CD4-positive, alpha-beta T cell treated with Interleukin-6 at 100 ng/mL for 8 hours (primary cell): ENCODE measurements at places on chromosomes 5 and 9.

DNA sequence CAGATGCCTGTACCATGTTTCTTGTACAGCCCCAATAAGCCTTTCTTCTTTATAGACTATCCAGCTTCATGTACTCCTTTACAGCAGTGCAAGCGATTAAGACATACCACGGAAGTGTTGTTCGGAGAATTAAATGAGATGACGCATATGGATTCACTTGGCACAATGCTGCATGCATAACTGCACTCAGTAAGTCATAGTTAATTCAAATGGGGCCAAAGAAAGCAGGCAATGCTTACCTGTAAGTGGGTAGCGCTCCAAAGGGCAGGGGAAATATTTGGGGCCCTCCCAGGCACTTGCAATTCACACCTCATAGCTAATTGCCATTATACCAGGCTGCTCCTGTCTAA, 7.7 kb upstream of the ADRA1B start:
- DNase-seq = no peak

- DNase-seq = no peak
Observed at GRCh38 chr5:174064171-174064570, 18.7 kb downstream of the NSG2 start.

- no peak for DNase-seq
Observed at GRCh38 chr5:38843665-38844064, 2.1 kb upstream of the OSMR start.

DNA sequence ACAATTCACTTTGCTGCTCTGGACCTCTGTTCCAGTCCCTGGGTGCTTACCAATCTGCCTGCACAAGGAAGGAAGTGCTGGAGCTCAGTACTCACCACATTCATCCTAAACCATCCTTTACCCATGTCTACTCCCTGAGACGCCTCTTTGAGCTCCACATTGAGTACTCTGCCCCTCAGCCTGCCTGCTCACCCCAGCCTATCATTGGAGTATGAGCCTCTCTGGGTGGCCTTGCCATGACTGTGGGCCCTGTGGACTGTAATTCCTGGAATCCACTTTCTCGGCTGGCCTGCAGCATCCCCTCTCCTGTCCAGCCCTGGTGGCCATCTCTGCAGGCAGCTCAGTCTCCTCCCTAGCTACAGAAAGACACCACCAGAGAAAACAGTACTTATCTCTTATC, 428.6 kb downstream of the SPOCK1 start:
- no peak for DNase-seq

GRCh38 chr9:136949817-136950655, 2.0 kb upstream of the LCN12 start:
- peak; percentile 97 for DNase-seq

GRCh38 chr5:169065400-169065799, 235.5 kb downstream of the SLIT3 start:
- DNase-seq = no peak

DNA sequence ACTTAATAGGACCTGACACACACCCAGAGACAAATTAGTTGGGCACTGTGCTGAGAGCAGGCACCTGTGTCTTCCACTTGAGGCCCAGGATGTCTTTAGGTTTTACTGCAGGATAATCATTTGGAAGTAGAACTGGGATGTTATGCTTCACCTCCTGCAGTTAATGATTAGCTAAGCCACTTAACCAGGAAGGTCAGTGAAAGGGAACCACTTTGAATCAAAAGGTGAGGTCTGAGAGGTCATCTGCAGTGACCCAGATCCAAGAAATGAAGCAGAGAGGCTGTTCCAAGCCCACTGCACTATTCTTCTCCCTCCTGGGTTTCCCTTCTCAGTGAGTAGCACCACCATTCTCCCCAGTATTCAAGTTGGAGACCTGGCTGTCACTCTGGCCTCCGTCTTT, 110.5 kb downstream of the SNX18 start:
- DNase-seq = no peak

DNA sequence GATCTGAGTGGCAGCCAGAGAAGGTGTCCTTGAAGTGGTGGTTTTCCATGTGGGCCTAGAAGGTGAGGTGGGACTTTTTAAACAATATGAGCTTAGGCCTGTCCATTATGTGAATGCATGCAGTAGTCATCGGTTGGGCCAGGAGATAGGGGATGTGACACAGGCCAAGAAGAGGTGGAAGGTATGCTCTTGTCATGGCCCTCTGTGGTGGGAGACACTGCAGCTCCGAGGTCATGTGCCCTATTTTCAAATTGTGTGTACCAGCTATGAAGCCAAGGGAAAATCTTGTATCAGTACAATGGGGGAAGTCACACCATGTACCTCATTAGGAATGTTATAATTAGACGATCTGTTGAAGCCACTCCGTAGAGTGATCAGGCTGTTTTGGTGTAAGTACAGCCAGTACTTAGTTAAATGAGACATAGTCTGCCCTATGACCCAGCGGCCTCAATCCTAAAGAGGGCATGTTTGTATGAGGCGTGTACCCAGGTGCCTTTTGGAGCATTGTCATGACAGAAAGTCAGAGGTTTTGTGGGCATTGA, 280.1 kb downstream of the MAST4 start:
- DNase-seq = no peak

DNA sequence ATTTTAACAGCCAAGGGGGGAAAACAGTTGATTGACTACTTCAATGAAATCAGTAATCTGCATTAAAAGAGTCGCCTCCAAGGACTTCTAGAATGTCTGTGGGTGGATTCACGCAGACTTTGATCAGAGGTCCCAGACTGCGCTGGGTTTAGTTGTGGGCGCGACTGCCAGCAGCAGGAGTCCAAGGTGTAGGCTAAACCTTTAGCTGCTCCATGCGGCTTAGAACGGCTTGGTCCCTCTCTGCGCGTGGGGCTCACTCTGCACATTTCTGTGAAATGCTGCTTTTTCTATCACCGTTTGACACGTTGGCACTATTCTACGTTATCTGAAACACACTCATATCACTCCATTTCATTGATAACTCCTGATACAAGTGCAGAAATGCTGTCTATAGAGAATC, 48.6 kb upstream of the IRX2 start:
- DNase-seq = no peak

DNA sequence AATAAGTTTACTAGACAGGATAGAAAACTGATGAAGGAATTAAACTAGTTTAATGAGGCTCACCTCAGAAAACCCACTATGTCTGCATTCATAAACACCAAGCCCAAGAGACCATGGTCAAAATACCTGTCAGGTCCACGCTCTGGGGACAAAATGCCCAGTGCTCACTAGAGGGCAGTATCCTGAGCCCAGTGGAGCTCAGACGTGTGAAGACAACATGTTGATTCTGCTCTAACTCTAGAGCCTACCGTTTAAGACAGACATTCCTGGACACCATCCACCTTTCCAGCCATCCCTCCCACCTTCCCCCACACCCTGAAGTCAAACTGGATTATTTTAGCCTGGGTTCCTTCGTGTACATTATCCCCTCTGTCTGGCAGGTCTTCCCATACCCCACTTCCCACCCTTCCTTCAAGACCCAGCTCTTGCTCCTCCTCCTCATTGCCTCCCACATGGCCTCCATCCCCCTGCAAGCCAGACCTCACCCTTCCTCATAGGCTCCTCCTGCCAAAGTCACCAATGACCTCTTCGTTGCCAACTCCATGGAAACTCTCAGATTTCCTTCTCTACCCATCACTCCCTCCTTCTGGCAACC, 142.3 kb upstream of the FSTL4 start:
- no peak for DNase-seq

- no peak for DNase-seq
Observed at GRCh38 chr5:179221196-179221876, 123.9 kb downstream of the ADAMTS2 start.

- DNase-seq = peak; percentile 72
Observed at GRCh38 chr5:151222790-151223446, 974 bp downstream of the CCDC69 start.

DNA sequence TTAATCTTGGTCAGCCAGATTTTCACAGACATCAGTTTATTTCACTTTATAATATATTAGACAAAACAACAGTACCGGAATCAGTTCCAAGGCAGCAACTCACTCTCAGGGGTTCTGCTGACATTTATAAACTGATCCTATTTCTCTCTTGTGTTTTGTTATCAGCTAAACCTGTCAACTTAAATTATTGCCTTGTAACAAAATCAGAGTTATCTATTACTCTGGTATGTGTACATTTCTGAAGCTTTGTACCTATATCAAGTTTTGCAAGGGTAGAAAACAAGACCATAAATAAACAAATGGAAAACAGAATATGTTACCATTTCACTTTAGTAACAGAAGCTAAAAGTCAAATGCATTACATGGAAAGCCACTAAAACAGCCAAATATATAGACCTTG, 122.1 kb downstream of the SIL1 start:
- DNase-seq = no peak

GRCh38 chr9:120514405-120514804, 65.6 kb downstream of the CDK5RAP2 start:
- DNase-seq = no peak

DNA sequence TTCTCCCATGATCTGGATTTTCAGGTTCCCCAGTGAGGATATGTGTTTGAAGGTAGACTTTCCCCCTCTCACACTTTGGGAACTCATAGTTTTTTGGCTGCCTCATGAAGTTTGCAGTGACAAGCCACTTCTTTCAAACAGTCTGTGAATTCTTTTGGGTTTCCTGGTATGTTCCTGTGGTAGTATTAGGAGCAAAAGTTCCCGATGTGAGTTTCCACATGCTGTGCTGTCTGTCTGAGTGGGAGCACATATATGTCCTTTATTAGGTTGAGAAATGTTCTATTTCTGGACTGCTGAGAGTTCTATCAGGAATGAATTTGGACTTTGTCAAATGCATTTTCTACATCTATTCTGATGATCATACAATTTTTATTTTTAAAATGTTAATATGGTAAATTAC, 273.2 kb upstream of the TARS1 start:
- DNase-seq = no peak

- DNase-seq = no peak
Observed at GRCh38 chr9:693201-694091, 148.1 kb upstream of the DMRT1 start.

DNA sequence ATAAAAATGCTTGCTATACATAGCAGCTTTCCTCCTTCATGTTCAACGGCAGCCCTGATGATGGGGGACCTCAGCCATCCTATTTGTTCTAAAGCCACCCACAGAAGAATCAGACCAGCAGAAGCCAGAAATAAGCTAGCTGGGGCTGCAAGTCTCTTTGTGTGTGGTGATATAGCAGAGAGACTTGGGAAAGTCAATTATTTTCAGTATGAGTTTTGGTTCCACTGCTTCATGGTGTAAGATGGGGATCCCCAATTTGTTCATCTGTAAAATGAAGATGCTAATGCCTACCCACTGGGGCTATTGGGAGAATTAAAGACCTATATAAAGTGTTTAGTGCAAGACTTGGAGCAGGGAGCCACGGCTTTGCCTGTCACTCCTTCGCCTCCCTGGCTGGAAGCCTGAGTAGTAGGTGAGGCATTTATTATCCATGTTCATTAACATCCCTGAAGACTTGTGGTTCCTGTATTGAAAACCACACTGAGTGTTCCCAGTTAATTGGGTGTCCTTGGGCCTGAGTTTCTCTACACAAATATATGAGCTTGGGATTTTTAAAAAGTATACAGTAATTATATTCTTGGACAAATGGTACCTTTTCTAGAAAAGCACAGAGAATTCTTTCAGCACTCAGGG, 210.1 kb upstream of the SLC24A2 start:
- DNase-seq = no peak

DNA sequence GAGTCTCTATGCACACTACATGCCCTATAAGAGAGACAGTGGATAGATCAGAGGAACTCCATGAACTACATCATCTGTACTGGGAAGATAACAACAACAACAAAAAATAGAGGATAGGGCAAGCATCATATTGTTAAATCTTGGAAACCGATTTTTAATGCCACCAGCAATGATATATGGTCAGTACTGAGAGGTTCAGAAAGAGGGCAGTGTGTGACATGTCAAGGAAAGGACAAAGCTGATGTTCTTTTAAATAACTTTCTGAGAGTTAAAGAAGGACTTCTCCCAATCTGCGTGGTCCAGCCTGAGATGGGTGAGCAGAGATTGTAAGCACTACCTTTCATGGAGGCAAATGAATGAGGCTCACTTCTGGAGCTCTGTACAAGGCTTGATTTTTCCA, 62.0 kb upstream of the PHF24 start:
- DNase-seq = no peak

- no peak for DNase-seq
Observed at GRCh38 chr5:95076395-95077185, 208.3 kb downstream of the MCTP1 start.

GRCh38 chr9:105051897-105052296, 123.9 kb upstream of the ABCA1 start:
- peak; percentile 31 for DNase-seq

- DNase-seq = no peak
Observed at GRCh38 chr5:33734537-33734936, 157.3 kb downstream of the ADAMTS12 start.

DNA sequence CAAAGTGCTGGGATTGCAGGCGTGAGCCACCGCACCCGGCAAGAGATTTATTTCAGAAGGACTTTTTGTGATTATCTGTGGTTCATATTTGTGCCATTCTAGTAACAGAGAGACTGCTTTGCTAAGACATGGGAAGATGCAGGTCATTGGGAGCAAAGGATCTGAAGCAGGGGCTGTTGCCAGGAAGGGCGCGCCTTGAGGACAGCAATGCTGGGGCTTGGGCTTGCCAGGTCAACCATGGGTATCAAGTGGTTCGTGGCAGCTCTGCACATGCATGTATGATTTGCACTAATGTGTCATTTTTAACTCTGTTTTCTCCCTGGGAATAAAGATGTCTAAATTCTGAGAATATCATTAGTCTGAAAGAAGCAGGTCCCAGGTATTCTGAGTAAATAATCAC, 17.0 kb downstream of the ADAMTS2 start:
- no peak for DNase-seq

DNA sequence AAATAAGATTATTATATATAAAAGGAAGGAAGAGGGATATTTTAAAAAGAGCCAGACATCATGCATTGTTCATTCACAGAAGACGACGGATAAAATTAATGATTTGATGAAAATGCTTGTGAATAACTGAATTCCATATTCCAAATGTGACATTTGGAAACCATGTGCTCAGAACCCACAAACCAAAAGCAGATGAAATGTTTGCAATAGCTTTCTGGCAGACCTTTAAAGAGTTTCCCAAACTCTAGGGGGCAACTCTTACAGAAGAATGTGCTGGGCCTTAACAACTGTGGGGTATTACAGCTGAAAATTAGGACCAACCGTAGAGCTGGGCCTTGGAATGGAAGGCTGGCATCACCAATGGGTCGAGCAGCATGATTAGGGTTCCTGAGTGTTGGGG, 471.0 kb downstream of the EFNA5 start:
- no peak for DNase-seq

GRCh38 chr9:81430727-81431126, 258.6 kb downstream of the TLE1 start:
- DNase-seq = no peak

DNA sequence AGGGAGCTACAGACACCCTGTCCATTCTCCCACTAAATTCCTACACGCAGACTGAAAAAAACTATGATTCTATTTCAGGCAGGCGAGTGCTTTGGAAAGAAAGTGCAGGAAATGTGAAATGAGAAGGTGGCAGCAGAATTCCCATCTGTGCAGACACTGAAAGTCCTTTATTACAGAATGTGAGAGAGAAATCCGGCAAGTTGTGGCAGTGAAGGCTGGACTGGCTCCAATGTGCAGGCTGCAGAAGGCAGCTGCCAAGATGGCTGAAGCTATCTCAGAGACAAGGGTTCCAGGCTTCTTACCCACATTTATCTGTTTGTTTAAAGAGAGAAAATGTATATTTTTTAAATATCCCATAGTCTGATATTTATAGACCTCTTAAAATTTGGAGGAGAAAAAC, 161.8 kb upstream of the VLDLR start:
- no peak for DNase-seq

GRCh38 chr5:139808481-139809330, 13.1 kb downstream of the PSD2 start:
- no peak for DNase-seq
